ENCODE measurements at places on chromosomes 5 and 9. TPM values are rescaled to one million over a fixed set of nuclear protein-coding genes. Genes with fewer than 3 reads are reported as not detected.

PCDHA13 gene
- total RNA-seq: 0.59 TPM

DBH gene
- not detected for total RNA-seq

C9 gene
- 1.4 TPM for total RNA-seq

TAS2R1 gene
- not detected for total RNA-seq

FOXI1 gene
- not detected for total RNA-seq

DPYSL3 gene
- 566 TPM for total RNA-seq
